ENCODE measurements at places on chromosomes 1 and 21.
A peak's percentile ranks its signal among the peaks of the same experiment; 100 is the strongest.

GRCh38 chr1:169460191-169460833 lies 25.4 kb downstream of the SLC19A2 start:
- no peak for DNase-seq

DNA sequence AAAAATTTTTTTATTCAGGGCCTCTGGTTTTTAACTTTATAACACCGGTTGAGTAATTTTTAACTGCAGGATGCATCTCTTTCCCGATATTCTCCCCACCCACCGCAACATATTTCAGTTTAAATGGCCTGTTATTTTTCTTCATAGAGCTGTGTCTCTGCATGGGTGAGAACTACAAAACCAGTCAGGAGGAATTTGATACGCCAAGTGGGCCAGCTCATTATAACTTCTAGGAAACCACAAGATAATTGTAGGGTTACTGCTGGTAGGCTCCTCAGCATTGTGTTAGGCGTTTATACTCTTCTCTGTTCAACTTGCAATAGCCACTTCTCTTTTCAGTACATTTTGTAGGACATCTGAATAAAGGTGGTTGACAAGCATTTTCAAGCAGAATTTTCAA lies 169.7 kb downstream of the PBX1 start:
- DNase-seq, result peak; percentile 42

DNA sequence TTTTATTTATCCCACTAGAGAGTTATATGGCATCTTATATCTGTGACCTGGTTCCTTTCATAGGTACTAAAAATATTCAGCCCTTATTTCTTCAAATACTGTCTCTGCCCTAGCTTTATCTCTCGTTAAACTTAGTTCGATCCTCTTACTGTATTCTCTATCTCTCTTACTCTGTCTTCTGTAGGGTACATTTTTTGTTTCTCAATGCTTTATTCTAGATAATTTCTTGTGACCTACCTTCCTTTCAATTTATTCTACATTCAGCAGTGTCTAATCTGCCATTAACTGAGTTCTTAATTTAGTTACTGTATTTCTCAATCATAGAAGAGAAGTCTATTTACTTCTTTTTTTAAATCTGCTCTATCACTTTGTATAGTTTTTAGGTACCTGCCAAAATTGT lies 1.8 kb upstream of the ZFP69 start:
- DNase-seq, result no peak

GRCh38 chr1:23779826-23780371 lies 1.7 kb downstream of the PITHD1 start:
- no peak for DNase-seq

DNA sequence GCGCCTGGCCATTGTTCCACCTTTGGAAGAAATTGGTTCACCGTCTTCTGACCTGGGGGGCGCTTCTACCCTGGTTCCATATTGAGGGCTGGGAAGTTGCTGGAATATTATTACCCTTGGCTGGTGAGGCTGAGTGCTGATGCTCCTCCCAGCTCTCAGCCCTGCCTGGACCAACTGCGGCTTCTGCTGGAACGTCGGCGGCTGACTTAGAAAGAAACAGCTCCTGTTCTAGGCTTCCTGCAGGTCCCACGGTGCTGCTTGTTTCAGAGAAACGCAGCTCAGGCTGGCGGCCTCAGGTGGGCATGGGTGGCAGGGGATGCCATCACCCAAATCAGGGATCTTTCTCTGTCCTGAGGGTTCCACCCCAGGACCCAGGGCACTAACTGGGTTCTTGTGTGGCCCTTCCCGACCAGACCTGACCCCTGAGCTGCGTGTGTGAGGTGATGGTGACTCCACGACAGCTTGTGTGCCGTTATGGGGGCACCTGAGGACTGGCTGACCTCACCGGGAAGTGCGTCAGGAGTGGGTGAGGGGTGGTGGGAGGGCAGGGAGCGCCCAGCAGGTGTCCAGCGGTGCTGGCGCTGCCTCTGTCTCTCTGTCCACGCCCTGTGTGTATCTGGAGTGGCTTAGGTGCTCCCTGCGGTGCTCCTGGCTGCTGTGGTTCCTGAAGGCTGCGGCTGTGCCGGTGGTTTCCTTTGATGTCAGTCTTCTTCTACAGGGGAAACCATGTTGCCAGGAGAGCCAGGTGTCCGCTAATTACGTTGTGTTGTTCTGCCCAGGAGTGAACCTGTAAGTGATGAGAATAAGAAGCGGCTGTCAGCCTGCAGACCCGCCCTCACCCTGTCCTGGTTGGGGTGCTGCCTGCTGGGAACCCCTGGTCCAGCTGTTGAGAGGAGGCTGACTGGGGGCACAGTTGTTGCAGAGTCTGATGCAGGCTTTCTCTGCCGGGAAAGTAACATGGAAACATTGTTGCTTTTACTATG lies 8.9 kb downstream of the SKI start:
- DNase-seq, result no peak

DNA sequence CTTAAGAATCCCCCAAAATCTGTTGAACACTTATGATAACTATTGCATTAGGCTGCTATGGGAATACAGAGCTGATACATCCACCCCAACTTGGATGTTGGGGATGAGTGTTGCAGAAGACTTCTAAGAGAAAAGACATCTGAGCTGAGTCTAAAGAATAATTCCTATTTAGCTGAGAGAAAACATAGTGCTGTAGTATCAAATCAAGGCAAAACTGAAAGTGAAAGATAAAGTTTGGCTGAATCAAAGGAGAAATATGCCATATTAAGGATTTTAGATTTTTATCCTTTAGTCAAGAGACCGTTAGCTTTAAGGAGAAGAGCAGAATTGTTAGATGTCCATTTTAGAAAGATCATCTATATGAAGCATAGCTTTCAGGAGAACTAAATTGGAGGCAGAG lies 726.9 kb upstream of the PTBP2 start:
- DNase-seq, result no peak

DNA sequence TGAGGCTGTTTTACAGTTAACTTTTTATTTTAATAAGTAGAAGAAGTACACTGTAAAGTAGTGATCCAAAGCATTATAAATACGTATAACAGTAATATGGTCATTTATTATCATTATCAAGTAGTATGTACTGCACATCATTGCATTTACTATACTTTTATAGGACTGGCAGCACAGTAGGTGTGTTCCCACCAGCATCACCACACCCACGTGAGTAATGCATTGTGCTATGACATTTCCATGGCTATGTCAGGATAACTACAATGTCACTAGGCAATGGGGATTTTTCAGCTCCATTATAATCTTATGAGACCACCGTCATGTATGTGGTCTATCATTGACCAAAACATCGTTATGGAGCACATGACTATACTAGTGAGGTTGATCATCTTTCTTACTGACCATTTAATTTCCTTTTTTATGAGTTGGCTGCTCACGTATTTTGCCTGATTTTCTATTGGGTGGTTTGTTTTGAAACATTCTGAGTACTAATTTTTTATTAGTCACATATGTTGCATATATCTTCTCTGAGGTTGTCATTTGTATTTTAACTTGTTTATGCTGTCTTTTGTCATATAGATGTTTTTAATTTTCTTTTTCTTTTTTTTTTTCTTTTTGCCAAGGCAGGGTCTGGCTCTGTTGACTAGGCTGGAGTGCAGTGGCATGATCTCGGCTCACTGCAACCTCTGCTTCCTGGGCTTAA lies 25.3 kb upstream of the SHCBP1L start:
- DNase-seq, result no peak

DNA sequence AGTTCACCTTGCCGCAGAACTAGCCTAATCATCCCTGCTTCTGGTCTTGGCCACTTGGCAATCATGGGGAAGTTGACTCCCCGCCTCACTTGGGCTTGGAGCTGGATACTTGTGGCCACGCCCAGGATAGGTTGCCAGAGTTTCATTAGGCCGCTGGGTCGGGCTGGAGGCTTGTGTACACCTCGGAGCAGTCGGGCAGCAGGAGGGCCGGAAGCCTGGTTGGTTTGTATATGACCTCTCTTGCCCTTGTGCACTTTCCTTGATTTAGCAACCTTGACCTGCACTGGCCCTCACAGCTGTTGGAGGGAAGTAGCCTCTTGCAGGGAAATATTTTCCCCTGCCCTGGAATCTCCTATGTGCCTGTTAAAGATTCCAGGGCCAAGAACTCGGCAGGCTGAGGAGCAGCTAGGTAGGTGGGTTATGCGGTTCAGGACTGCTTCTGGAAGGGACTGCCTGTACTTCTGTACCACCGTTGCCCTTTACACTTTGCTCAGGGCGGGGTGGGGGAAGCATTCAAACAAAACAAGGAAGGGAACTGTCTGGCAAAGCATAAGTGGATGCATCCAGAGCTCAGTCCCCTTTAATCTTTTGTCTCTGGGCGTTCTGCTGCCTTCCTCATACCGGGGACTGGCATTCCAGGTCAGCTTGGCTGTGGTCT lies 83.5 kb downstream of the UCK2 start:
- no peak for DNase-seq

DNA sequence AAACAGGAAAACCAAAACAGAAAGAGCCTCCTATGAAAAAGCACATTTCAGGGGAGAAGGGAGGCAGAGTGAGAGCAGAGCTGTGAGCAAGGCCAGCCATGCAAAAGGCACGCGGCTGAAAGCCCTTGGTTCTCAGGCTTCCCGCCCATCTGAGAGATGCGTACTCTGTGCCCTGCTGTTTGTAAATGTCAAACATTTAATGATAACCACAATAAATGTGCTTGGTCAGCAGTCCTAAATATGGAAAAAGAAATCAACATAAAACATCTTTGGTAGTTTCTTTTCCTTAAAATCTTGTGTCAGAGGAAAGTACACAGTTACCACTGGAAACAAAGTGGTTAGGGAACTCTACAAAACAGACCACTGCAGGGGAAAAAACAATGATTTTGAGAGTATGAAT lies 283.1 kb downstream of the DSCAM start:
- no peak for DNase-seq

DNA sequence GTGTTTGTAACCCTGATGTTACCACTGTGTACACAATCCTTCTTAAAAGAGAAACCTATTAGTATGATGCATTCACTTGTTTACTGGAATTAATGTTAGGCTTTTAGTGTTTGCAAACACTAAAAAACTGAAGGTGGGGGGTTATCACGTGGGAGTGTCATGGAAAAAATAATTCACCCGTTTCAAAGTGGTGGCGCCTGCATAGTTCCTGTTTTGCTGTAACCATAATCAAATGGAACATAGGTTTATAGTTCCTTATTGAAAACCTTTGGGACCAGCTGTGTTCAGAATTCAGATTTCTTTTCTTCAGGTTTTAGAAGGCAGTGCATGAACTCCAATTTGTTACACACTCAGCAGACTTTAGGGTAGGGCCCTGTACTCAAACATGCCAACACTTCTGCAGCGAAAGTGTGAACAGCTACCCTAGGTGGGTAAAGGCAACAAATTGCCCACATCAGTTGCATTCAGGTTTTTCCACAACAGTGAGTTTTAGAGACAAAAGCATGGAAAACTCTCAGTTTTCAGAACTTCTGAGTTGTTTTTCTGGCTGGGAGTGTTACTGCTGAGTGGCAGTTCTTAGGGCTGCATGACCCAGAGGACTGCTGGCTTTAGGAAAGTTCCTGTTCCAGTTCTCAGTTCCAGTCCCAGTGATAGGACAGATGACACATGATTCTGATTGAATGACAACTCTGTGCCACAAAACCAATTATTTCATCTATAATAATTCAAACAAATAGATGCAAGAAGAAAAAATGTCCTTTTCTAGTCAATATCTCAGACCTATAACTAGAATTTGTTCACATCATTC lies 29.1 kb upstream of the IVNS1ABP start:
- DNase-seq, result no peak

GRCh38 chr1:32291145-32291707 lies 657 bp upstream of the HDAC1 start:
- DNase-seq, result no peak

- no peak for DNase-seq
These were observed 1.5 kb downstream of the CSDE1 start for GRCh38 chr1:114756009-114756892.

DNA sequence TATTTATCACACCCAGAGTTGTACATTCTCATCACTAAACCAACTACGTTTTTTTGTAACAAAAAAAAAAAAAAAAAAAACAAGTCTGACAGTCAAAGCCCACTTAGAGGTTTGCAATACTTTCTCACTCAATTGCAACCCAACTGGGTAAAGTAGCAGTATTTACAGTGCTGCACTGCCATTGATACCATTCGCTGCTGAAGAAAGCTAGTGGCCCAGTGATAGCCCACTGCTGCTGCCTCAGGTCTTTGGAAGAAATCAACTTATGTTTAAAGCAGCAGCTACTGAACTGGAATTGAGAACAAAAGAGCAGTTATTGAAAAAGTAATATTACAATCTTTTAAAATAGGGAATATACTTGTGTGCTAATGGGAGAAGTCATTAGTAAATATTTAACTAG lies 2.7 kb downstream of the HNRNPU start:
- no peak for DNase-seq

DNA sequence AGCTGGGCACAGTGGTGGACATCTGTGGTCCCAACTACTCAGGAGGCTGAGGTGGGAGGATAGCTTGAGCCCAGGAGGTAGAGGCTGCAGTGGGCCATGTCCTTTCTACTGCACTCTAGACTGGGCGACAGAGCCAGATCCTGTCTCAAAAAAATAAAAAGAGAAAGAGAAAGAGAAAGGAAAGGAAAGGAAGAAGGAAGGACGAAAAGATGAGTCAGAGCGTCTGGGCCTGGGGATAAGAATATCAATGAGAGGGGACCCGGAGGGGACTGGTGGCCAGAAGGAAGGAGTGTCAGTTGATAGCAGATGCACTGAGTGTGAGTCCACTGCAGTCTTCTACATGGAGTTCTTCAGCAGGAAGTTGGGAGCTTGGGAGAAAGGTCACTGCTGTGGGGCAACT lies 75.6 kb downstream of the SYT6 start:
- DNase-seq, result no peak

DNA sequence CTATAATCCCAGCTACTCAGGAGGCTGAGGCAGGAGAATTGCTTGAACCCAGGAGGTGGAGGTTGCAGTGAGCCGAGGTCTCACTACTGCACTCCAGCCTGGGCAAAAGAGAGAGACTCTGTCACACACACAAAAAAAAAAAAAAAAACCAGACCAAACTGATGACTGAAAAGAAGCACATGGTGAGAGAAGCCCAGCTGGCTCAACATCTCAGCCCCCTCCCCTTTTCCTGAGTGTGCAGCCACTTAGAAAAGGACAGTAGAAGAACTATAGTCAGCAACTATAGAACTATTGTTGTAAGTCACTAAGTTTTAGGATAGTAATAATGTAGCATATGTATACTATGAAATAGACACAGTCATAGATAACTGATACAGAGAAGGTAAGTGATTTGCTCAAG lies 87.2 kb upstream of the RALGPS2 start:
- no peak for DNase-seq

DNA sequence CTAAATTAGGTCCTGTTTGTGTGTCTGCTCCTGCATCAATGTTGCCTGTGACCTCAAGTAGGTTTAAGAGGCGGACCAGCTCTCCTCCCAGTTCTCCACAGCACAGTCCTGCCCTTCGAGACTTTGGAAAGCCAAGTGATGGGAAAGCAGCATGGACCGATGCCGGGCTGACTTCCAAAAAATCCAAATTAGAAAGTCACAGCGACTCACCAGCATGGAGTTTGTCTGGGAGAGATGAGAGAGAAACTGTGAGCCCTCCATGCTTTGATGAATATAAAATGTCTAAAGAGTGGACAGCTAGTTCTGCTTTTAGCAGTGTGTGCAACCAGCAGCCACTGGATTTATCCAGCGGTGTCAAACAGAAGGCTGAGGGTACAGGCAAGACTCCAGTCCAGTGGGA lies 79.9 kb downstream of the PRDM2 start:
- DNase-seq, result no peak

GRCh38 chr1:76147917-76148316 lies 73.4 kb downstream of the ST6GALNAC3 start:
- DNase-seq, result no peak
